Naive thymus-derived CD4-positive, alpha-beta T cell (primary cell): ENCODE measurements at places on chromosomes 1 and 21. TPM values are rescaled to one million over a fixed set of nuclear protein-coding genes. Genes with fewer than 3 reads are reported as not detected.
A peak's percentile ranks its signal among the peaks of the same experiment; 100 is the strongest.

Gene ZNF683
- not detected for polyA plus RNA-seq

Gene ZNF593OS
- polyA plus RNA-seq = 0.97 TPM

Gene PTPRF
- not detected for polyA plus RNA-seq

GRCh38 chr1:117605164-117605773, 579 bp upstream of the TENT5C start:
- H3K4me3 ChIP-seq = peak overlapping the region; percentile 79
- peak overlapping the region; percentile 86 for H3K27ac ChIP-seq
- H3K36me3 ChIP-seq = no peaks in the 10 kb centered on the region
- DNase-seq = no peak

GRCh38 chr1:75770761-75771160, 15.3 kb upstream of the RABGGTB start:
- DNase-seq = no peak
- no peak overlapping the region for H3K27ac ChIP-seq
- H3K36me3 ChIP-seq = no peaks in the 10 kb centered on the region
- no peak overlapping the region for H3K4me3 ChIP-seq
- H3K27me3 ChIP-seq = no peaks in the 10 kb centered on the region
